Omental fat pad (tissue), 4 donors: ENCODE measurements at places on chromosomes 7 and 10. TPM values are rescaled to one million over a fixed set of nuclear protein-coding genes. Genes with fewer than 3 reads are reported as not detected.

Gene LMOD2
- not detected for total RNA-seq

Gene EVX1
- not detected for total RNA-seq

Gene MARCHF5
- 18.6 TPM for total RNA-seq

Gene HECW1
- 0.32 TPM for total RNA-seq

Gene LRRC61
- 13.4 TPM for total RNA-seq

Gene MARVELD1
- 22.3 TPM for total RNA-seq

Gene PSMG3
- total RNA-seq: 37.7 TPM

Gene SMO
- 4.1 TPM for total RNA-seq

Gene POLR2J
- total RNA-seq: 26.6 TPM

Gene NPFFR1
- not detected for total RNA-seq

Gene PLOD3
- 50.5 TPM for total RNA-seq

Gene ZNF467
- 6.6 TPM for total RNA-seq

Gene PON1
- 0.38 TPM for total RNA-seq

Gene CLCN1
- total RNA-seq: not detected

Gene TLX1
- total RNA-seq: not detected

- no peak for DNase-seq
Measured at GRCh38 chr10:21122907-21123306, 225.8 kb upstream of the NEBL start.

GRCh38 chr7:151730591-151730990 lies 146.3 kb downstream of the PRKAG2 start:
- DNase-seq: no peak

GRCh38 chr10:110446954-110447608 lies 50.6 kb upstream of the DUSP5 start:
- no peak for DNase-seq

DNA sequence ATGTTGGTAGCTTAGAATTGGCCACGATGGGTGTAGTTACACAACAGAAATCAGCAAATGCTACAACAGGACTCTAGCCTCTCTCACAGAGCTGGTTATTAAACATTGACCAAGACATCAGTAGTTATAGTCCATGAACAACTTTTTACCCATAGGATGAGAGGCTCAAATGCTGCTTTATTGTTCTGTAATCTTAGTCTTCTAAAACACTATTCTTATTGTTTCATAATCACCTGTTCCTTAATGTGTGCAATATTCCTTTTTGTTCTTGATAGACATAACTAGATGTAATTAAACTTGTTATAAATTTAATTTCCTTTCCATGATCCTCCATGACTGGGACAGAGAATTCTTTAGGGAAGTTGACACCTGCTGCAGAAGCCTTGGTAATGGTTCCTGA lies 356.9 kb downstream of the EXOC4 start:
- DNase-seq: no peak

GRCh38 chr7:65804887-65805286 lies 68.0 kb upstream of the VKORC1L1 start:
- DNase-seq: no peak

DNA sequence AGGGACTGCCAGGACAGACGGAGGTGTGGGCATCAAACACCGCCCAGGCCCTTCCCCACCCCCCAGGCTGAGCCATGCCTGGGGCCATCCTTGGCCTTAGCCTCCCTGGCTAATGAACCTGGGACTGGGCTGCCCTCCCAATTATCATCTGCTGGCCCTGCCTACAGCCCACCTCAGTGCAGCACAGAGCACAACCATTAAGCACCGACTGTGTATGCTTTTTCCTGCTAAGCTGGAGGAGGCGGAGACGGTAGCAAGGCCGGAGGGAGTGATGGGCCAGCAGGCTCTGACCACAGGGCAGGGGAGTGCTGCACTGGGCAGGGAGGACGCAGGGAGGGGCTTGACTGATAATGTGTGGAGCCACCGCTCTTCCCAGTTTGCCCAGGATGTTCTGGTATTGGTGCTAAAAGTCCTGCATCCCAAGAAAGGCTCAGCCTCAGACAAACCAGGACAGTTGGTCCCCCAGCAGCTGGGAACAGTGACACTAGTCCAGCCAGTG lies 72.0 kb downstream of the C10orf143 start:
- DNase-seq: no peak

DNA sequence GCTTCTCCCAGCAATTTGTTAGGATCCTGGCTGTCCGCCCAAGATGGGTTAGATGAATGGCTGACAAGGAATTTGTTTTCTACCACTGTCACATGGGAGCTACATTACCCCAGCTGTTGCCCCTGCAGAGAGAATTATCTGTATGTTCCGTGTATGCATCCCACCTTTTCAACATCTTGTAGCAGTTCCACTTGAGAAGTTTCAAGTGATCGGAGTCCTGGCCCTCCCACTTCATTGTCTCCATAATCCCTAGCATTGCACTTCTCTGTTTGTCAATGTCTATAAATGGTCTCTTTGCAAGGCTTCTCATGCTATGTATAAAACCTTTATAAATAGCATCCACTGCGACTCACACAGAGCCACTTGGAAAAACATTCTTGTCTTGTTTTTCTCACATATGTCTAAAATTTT lies 972.5 kb downstream of the CNTNAP2 start:
- DNase-seq: no peak

DNA sequence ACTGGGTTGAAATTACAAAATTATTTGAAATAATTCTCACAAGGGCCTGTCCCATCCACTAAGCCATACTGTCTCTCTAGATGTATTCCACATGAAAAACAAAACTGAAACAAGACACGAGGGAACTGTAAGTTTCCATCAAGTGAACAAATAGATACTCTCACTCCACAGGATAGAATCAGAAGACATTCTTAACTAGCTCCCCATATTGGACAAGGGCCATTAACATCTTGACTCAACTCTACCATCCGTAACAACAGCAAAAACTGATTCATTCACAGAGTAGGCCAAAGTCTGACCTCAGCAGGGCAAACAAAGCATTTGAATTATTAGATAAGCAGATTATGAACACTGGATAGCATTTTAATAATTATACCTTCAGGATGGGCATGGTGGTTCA lies 29.1 kb downstream of the UBE2H start:
- no peak for DNase-seq

- no peak for DNase-seq
Measured at GRCh38 chr10:91974960-91975359, 51.4 kb downstream of the BTAF1 start.

DNA sequence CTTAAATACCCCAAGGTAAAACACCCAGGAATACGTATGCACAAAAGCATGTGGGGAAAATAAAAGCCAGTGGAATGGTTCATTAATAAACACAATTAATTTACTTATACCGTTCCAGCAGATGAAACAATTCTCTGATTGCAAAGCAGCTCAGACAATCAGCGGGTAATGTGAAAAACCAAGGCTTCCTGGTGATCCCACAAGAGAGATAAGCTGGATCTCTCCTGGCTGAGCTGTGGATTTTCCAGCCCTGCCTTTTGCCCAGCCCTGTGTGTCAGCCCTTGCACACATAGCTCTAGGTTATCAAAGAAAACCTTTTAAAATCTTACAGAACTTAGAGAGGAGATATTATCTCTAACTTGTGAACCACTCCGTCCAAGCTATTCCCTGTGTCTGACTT lies 1010.7 kb upstream of the AUTS2 start:
- no peak for DNase-seq

DNA sequence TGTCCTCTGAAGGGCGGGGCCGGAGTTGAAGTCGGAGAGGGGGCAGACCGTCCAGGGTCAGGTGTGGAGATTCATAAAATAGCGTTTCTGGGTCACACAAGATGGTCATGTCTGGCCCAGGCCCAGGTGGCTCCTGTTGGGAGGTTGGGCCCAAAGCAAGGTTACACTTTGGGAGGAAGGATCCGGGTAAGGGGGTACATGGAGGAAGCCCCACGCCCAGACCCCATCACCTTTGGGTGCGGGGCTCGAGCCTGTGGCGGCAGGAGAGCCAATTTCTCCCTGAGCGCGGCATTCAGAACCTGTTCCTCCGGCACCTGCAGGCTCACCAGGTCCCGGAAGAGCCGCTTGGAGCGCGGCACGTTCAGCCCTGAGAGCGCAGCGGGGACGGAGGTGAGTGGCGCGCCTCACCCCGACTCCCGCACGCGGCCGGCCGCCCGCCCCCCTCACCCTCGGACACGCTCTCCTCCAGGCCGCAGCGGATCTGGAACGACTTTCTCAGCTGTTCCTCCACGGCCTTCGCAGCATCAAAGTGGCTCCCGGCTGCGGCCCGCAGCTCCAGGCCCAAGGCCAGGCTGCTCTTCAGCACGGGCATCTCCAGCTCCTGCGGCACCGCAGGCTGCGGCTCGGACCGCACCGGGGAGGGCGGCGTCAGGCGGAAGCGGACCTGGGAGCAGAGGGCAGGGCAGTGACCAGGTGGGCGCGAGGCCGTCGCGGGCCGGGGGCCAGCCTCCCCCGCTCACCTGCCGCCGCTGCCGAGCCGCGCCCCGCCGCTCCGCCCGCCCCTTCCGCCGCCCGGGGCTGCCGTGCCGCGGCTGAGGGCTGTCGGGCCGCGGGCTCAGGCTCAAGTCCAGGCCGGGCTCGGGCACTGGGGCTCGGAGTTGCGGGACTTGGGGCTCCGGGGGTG lies 644 bp downstream of the PPP1R35 start:
- no peak for DNase-seq

DNA sequence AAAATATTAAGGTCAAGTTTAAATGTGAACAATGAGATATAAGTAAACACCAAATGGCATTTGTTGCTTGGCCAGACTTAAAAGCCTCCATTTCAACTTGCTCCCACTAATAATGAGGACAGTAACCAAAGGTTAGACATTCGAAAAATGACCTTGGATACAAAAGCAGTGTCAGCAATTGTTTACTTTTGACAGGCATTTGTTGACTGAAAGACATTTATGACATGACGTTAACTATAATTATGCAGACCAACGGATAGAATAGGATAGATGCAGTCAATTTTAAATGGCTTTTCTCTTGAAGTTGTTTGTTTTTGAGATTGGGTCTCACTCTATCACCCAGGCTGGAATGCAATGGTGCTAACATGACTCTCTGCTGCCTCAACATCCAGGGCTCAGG lies 6.3 kb upstream of the WNT16 start:
- DNase-seq: no peak

GRCh38 chr7:114929570-114929969 lies 7.7 kb downstream of the MDFIC start:
- no peak for DNase-seq

- DNase-seq: no peak
Measured at GRCh38 chr7:73847941-73848723, 5.8 kb upstream of the METTL27 start.

GRCh38 chr10:27392606-27393005 lies 111.5 kb upstream of the RAB18 start:
- no peak for DNase-seq

DNA sequence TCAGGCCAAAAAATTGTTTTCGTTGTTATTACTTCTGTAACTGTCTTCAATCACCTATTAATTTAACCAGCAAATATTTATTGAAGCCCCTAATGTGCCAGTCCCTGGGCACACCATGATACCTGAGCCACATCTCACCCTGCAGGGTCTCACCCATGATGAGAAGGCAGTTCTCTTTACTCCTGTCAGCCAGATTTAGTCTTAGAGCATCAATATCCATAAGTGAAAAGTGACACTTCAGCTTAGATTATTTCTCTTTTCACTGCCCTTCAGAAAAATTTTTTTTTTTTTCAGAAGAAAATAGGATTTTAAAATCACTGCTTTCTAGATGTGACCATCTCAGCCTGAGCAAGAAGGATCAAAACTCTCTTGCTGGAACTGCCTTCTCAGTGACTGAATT lies 258.6 kb upstream of the NFE2L3 start:
- no peak for DNase-seq

DNA sequence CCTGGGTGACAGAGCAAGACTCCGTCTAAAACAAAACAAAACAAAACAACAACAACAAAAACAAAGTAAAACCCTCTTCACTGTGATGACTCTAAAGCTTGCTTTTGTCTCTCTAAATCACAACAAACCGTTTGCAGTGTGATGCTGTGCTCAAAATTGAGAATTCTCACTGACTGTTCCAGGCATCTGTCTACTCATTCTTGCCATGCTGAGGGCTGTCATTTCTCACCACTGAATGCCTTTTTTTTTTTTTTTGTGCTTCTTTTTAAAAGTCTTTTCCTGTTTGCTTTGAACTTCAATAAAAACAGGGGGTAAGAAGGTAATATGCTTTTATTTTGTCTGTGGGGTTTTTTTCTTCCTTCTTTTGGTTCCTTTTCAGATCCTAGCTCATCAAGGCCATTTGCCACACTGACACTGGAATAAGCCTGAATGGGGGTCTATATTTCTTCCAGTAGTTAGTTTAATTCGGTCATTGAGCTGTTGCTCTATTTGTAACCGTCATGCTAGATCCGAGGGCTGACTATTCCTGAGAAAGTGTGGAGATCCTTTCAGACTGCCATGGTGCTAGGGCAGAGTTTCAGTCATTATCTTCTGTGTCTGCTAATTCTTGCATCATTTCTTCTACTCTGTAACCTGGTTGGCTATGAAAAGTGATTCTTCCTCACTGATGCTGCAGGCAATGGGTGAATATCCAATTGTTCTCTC lies 10.6 kb downstream of the FAS start:
- no peak for DNase-seq

DNA sequence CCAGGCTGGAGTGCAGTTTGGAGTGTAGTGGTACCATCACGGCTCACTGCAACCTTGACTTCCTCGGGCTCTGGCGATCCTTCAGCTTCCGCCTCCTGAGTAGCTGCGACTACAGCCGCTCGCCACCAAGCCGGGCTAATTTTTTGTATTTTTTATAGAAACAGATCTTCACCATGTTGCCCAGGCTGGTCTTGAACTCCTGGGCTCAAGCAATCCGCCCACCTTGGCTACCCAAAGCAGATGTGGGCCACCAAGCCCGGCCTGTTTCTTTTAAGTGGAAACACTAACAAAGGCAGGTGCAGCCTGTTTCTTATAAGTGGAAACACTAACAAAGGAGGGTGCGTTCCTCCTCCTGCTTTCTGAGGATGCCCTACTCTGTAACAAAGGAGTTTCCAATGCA lies 18.2 kb downstream of the PRF1 start:
- DNase-seq: no peak

DNA sequence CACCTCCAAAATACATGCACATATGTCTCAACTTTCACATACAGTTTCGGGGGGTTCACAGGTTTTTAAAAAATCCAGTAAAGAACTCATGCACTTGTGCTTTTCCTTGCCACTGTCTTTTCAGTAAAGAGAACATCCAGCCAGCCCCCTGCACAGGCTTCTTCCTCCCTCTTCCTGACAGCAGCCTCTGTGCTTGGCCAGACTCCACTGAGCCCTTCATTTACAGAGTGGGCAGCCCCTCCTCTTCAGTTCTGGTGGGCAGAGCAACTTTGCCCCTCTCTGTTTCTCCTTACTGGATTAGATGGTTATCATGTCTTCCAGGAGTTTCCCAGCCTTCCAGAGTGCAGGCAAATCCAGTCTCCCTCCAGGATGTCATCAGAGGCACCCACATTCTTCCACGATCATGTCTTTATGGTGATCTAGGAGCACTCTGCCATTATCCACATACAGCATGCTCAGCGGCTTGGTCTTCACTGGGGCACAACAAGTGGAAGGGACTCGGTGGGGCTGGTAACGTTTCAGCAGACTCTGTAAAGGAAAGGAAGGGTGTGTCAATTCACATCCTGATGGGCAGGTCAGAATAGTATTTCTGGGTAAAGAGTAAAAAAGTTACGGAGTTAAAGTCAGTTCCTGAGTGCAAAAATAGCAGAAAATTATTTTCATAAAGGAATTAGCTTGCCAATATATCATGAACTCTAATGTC lies 8.8 kb downstream of the NODAL start:
- no peak for DNase-seq
